Activated T-helper 1 cell treated with anti-CD3 and anti-CD28 coated beads, Interleukin-12 subunit alpha, Interleukin-12 subunit beta, Interleukin-2, Interleukin-4 antibody, amounts not matched to agents 30 ng/mL and 10 ng/mL and 1 ng/mL, durations not matched to agents 14 hours and 24 hours and 36 hours (primary cell): ENCODE measurements at places on chromosomes 16 and 17. TPM values are rescaled to one million over a fixed set of nuclear protein-coding genes. Genes with fewer than 3 reads are reported as not detected.

The ABCC3 gene
- total RNA-seq = not detected in 2 replicates

The PRSS21 gene
- total RNA-seq = 9.2 and 10.1 TPM in 2 replicates

- H3K36me3 ChIP-seq = peaks cover 2% of the 10 kb centered on the region
- H3K27ac ChIP-seq = no peak within 1 kb of the TSS
- peaks cover 8% of the 10 kb centered on the region for H3K4me1 ChIP-seq
- peak; percentile 14 for DNase-seq
These were observed at the start of gene HSD11B2 for GRCh38 chr16:67430977-67431774. TSS of gene HSD11B2 (plus strand) at chr16:67431121. CDS start at chr16:67431249, 128 bp downstream.

DNA sequence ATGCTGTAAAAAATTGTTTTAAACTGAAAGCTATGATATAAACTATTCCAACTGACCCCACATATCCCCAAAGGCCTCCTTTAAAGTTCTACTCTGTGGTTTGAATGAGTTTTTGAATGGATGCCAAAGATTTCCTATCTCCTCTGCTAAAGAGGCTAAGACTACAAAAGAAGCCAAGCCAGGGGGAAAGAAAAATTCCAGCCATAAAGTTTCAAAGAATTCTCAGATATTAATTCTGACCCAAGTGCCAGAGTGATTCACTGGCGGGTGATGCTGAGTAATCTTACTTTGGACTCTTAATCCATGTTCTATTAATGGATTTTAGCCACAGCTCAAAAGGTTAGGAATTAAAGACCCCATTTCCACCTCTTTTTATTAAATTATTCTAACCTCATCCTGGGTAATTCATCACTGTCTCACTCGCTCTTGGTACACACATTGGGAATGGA is 60.7 kb downstream of the HS3ST3A1 start:
- H3K27ac ChIP-seq = no peak overlapping the region
- H3K4me1 ChIP-seq = no peaks in the 10 kb centered on the region
- no peaks in the 10 kb centered on the region for H3K36me3 ChIP-seq
- no peak overlapping the region for H3K4me3 ChIP-seq
- DNase-seq = no peak
